Caco-2 (cell line): ENCODE measurements at places on chromosomes 12 and 14. TPM values are rescaled to one million over a fixed set of nuclear protein-coding genes. Genes with fewer than 3 reads are reported as not detected.

DNA sequence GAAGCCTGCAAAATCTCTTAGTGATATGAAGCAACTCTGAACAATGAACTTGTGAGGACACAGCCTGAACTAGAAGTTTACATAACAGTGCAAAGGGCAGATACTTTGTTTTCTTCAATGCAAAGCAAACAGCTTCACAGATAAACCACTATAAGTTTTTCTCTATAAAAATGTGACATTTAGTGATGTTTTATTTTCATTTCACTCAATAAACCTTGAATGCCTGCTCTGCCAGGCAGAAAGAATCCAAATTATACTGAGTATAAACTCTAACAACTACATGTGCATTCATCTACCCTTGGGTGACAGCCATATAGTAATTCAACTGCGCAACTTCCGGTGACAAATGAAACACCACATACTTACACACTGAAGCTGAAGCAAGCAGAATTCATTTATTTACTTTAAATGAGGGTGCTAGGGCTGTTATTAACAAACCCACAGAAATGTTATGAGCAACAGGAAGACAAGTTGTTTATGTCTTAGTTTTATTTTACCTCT, 10.3 kb downstream of the DCP1B start:
- no peak for DNase-seq

- DNase-seq = no peak
Measured at GRCh38 chr12:78530100-78530765, 334.3 kb upstream of the SYT1 start.

DLK1 gene
- total RNA-seq = not detected in 2 replicates

DNA sequence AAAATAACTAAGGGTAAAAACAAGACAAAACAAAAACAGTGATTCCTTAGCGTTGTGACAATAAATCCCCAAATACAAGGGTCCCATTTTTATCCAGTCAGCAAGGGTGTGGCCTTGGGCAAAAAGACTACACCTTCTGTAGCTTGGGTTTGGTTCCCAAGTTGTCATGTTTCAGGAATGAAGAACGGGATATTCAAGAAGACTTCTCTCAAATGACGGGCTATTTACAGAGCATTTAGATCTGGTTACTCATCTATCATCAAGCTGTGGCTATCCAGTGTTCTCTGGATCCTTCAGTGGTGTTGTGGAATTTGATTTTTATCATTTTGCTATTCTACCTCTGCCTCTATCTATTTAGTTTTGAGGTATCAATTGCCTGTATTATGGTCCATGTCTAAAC, 219.7 kb downstream of the SLC25A21 start:
- peak; percentile 34 for DNase-seq

DNA sequence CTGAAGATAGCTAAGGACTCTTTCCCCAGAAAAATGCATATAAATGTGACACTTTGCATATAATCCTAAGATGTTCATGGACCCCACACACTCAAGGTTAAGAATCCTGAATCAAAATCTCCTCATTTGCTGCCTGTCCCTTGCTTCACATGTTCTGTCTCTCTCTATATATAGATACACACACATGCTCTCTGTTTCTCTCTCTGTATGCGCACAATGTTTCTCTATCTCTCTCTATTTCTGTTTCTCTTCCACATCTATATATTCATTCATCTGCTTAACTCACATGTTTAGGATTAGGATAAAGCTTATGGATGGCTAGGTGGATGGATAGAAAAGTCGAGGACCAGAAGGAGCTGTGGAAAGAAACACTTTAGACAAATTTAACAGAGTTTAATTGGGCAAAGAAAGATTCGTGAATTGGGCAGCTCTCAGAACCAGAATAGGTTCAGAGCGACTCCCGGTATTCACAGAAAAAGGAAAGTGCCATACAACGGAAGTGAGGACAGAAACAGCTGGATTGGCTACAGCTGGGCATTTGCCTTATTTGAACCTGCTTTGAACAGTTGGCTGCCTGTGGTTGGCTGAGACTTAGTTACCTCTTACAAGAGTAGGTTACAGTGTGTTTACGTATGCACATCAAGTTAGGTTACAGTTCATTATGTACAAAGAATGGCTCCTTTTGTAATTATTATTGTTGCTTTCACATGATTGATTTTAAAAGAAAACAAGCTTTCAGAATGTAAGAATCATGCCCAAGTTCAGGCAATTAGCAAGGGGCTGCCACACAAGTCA, 57.6 kb downstream of the EMP1 start:
- no peak for DNase-seq

KRT74 gene
- total RNA-seq = not detected in 2 replicates
